Motor neuron (in vitro differentiated cells): ENCODE measurements at places on chromosomes 5 and 9. TPM values are rescaled to one million over a fixed set of nuclear protein-coding genes. Genes with fewer than 3 reads are reported as not detected.

Gene RMRP
- total RNA-seq = 22,083 and 65,418 TPM in 2 replicates

Gene GFI1B
- 0.85 and 1.1 TPM in 2 replicates for total RNA-seq

Gene RASGRF2
- 2.3 and 2.6 TPM in 2 replicates for total RNA-seq

Gene ENHO
- total RNA-seq = 25.1 and 25.8 TPM in 2 replicates

Gene C9orf152
- 0.66 TPM in 1 of 2 replicates, not detected in the other for total RNA-seq

Gene BRD8
- total RNA-seq = 32.6 and 37.4 TPM in 2 replicates

Gene CARD9
- total RNA-seq = 1.00 and 1.6 TPM in 2 replicates

Gene RGS14
- 4.5 and 5.0 TPM in 2 replicates for total RNA-seq

Gene ENTPD2
- 0.63 and 2.1 TPM in 2 replicates for total RNA-seq

Gene NMUR2
- 0.22 and 0.88 TPM in 2 replicates for total RNA-seq

Gene ZDHHC11B
- total RNA-seq = 0.27 and 0.36 TPM in 2 replicates

Gene CDH10
- total RNA-seq = 17.2 and 18.0 TPM in 2 replicates

Gene CFAP157
- total RNA-seq = 4.7 and 4.9 TPM in 2 replicates

Gene C8G
- 1.5 TPM in 1 of 2 replicates, not detected in the other for total RNA-seq

Gene CER1
- 0.24 and 0.29 TPM in 2 replicates for total RNA-seq

Gene GDNF
- 0.78 and 1.8 TPM in 2 replicates for total RNA-seq

Gene AGGF1
- total RNA-seq = 12.5 and 13.5 TPM in 2 replicates

Gene KIF2A
- 104 and 110 TPM in 2 replicates for total RNA-seq
